ENCODE measurements at places on chromosomes 12 and 14.

DNA sequence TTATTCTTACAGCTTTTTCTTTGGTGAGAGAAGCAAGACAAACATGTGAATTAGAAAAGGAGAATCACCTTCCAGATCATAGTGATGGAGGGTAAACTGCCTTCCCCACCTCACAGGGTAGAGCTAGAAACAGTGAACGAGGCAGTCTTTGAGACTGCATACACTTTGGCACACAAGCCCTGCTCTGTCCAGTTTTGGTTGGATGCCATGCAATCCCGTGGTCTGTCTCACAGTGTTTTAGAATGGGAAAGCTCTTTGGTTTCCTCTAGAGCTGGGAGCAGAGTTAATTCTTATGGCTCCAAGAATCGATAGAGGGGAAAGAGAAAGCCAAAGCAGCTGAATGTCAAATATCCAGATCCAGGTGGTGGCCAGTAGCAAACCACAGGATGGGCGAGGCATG, 21.9 kb downstream of the TDP1 start:
- no peak for DNase-seq

GRCh38 chr12:124819525-124819924, 44.1 kb downstream of the SCARB1 start:
- DNase-seq: no peak

GRCh38 chr14:70000601-70001000, 121.4 kb downstream of the SMOC1 start:
- DNase-seq: no peak

DNA sequence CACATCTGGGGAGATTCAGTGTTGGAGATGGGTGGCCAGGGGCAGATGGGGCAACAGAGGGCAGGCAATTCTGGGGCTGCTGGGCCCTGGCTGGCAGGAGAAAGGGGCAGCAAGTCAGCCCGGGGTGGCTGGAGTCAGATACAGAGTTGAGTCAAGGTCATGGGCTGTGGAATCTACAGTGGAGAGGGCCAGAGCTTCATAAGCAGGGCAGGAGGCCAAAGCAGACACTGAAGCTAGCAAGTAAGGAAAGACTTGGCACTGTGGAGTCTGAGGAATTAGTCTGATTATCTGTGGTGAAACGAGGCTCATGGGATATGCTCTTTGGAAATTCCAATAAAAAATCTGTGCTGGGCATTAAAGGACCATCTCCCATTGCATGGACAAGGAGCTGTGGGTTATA, 95.5 kb downstream of the TMX1 start:
- no peak for DNase-seq

GRCh38 chr14:103960457-103961055, 18.2 kb upstream of the RD3L start:
- no peak for DNase-seq

- peak; percentile 30 for DNase-seq
These were observed 40.0 kb downstream of the STX2 start for GRCh38 chr12:130799051-130799450.

GRCh38 chr12:121827351-121828099, 23.7 kb downstream of the SETD1B start:
- DNase-seq: no peak

GRCh38 chr14:41606532-41607303, at the start of gene LRFN5:
Gene LRFN5, plus strand, starts transcription at chr14:41606876.
- DNase-seq: no peak

- DNase-seq: no peak
These were observed 3.0 kb downstream of the KIF5A start for GRCh38 chr12:57552835-57553313.

DNA sequence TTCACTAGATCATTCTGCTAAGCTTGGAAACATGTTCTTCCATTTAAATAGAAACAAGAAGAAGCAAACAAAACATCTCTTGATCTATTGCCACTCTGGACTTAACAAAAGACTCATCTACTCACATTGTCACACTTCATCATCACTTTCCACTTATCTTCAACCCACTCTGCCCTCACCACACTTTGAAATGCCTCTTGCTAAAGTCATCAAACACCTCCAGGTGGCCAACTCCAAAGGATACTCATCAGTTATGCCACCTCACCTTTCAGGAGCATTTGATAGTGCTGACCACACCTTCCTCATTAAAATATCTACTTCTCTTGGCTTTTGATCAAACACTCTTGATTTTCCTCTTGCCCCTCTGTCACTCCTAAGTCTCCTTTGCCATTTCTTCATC, 7.2 kb downstream of the EFCAB11 start:
- no peak for DNase-seq

- no peak for DNase-seq
These were observed 93.9 kb downstream of the SLC38A1 start for GRCh38 chr12:46174919-46175318.

DNA sequence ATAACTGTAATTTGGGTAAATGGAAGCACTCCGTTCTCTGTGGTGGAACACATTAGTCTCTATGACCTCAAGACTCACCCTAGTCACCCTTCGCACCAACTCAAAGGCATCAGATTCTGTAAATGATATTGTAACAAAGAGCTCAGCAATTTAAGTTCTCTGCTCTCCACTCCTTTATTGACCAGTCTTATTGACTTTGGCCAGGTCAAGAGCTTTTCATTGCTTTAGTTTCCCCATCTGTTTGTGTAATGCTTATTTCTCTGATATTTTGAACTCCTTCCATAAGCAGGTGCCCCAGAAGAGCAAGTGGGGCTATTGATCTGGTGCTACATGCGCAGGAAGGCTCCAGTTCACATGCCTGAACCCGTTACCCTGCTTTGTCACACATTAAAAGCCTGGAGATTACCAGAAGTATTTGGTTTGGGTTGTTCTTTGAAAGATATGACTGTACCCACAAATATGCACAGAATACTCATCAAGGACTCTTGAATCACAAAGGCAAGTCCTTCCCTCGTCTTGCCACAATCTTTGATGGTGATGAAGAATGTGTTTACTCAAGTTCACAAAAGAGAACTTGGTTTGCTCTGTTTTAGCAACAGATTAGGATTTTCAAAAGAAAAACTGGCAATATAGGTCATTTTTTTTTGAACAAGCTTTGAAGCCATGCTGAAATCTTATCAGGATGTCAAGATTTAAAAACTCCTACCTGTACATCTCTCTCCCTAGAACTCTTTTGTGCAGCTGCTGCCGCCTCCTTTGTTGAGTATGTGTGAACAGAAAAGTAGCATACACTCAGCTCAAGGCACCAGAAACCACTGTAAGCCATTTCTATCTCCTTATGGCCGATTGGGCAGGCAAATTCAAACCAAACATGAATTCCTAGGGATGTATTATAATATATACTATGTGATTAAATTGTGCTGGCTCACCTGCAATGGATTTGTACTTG, 193.9 kb downstream of the BCAT1 start:
- peak; percentile 16 for DNase-seq

DNA sequence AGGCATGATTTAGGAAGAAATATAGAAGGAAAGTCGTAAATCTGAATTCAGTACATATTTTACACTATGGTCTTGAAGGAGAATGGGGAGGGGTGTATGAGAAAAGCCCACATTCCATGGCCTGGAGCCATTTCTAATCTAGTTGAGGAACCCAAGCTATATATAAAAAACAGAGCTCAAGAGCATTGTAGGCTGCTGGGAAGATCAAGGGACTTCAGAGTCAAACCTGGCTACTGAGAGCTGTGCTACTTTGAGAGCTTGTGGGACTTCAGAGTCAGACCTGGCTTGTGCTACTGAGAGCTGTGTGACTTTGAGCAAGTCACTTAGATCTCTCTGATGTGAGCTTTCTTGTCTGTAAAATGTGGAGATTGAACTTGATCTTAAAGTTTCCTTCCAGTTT, 58.7 kb downstream of the TBK1 start:
- no peak for DNase-seq

GRCh38 chr12:25694072-25694471, 141.0 kb upstream of the LMNTD1 start:
- peak; percentile 8 for DNase-seq
